ENCODE measurements at places on chromosomes 1 and 21.

GRCh38 chr1:97764991-97765390 is 155.8 kb downstream of the DPYD start:
- no peak for DNase-seq

DNA sequence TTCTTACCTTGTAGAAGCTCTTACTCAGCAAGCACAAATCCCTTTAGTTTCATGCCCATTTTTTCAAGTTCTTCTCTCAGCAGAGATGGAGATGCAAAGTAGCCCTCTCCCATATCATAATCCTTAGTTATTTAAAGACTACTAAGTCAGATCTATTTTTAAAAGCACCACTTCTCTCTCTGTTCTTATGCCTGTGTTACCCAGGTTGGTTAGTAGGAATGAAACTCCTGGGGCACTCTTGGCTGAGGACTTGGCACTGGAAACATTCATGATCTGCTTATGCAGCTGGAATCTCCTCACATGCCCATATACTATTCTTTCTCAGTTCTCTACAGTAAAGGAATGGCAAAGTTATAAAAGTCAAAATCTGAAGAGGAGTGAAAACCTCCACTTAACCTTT is 51.9 kb upstream of the PPP2R5A start:
- DNase-seq = no peak

DNA sequence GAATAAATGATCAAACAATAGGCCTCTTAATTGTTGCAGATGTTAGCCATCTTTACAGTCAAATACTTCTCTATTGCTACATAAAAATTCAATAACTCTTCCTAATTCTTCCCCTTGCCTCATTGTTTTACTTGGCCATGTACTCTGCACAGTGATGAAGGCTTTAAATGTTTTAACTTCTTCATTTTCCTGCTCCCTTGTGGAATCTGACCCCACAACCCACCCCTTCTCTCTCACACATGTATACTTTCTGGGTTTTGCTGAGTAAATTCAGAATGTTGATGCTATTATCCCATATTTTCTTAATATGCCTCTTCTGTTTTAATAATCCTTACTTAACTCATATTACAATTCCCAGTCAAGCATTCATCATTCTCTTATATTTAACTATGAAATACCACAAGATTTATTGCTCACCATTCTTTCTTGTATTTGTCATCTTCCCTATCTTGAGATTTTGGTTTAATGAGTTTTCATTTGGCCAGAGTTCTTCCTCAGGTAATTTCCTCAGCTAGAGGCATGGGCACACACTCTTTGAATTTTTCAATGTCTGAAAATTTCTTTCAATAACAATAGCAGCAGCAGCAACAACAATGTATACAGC is 327.8 kb upstream of the USP24 start:
- DNase-seq = no peak

GRCh38 chr1:167687919-167688519 is 33.8 kb upstream of the MPZL1 start:
- peak; percentile 16 for DNase-seq

DNA sequence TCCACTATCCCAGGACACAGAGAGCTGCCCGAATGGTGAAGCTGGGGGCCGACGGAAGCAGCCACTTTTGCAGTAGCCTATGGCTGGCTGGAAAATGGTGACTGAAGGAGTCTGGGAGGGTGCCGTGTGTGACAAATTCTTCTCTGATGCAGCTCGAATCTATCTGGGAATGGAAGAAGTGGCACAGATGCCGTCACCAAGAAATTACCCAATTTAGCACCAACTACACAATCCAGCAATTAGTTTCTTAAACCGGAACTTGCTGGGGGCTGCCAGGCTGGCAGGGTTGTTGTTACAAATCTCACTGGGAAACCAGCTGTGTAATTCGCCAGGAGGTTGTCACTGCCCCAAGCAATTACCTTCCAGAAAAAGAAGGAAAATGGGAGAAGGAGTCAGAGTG is 18.0 kb downstream of the DLGAP3 start:
- no peak for DNase-seq

- no peak for DNase-seq
Measured at GRCh38 chr1:51293898-51294515, 36.4 kb downstream of the TTC39A start.

DNA sequence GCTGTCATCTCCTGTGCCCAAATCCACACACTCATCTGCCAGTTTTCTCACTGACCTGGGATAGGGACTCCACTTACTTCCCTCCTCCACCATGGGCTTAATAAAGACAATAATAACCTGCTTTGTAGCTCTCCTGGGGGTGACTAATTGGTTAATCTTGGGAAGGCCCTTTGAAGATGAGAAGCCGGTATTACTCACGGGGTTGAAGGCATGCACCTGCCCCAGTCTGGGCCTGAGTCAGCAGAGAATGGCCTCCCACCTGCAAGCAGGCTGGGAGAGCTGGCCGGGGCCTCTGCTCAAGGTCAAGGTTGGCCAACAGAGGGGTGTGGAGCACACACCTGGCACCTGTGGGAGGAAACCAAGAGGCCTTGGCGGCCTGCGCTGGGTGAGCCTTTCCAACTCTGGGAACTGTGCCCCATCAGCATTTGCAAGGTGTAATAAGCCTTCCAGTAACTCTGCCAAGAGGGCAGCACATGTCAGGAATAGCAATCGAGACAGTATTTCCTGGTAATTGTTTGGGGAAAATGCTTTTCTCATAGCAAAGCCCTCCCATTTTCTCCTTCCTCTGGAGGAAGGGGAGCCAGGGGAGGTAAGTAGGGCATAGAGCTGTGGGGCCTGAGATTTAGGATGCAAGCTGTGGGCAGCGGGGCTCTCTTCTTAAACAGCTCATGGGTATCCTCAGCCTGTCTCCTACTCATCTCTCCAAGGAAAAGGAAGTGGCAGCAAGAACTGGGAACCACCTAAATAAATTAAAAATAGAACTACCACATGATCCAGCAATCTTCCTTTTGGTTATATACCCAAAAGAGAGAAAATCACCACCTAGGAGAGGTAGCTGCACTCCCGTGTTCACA is 49.0 kb downstream of the TOMM20 start:
- DNase-seq = peak; percentile 79

DNA sequence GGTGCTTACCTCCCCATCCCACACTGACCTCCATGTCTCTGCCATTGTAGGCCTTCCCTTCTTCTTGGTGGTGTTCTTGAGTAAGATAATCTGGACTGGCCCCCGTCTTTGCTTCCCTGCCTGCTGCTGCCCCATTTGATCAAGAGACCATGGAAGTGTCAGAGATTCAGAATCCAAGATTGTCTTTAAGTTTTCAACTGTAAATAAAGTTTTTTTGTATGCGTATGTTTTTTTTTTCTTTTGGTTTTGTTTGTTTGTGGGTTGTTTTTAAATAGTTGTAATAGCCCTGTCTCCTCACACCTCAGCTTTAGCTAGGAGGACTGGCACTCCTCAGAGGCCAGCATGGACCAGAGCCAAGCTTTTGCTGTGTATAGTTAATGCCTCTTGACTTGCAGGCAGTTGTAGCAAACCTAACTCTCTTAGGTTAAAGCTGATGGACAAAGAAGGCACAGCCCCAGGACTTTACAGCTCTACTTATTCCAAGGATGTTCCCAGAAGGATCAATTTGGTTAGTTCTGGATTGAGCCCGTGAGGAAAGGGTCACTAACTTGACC is 5.6 kb upstream of the YBX1 start:
- DNase-seq = no peak

- DNase-seq = peak; percentile 78
Measured at GRCh38 chr1:22750685-22751051, 40.0 kb downstream of the EPHB2 start.

DNA sequence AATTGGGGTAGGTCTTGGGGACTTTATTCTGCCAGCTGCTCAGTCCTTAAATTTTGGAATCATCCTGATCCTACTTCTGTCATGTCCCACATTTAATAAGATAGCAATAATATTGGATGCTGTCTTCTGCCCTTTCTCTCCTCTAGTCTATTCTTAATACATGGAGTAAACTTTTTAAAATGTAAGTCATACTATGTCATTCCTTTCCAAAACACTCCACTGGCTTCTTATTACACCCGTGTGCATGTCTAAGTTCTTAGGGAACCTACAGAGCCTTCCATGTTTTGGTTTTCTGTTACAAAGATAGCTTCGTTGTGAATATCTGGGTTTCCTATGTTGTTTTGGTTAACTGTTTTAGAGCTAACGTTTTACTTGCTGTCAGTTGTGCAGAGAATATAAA is 35.1 kb downstream of the USP25 start:
- DNase-seq = no peak

GRCh38 chr21:21001591-21002100 is 3.4 kb downstream of the NCAM2 start:
- no peak for DNase-seq

- no peak for DNase-seq
Measured at GRCh38 chr21:31255036-31255435, 89.0 kb downstream of the TIAM1 start.

- DNase-seq = no peak
Measured at GRCh38 chr21:26593800-26594199, 20.7 kb upstream of the CYYR1 start.

DNA sequence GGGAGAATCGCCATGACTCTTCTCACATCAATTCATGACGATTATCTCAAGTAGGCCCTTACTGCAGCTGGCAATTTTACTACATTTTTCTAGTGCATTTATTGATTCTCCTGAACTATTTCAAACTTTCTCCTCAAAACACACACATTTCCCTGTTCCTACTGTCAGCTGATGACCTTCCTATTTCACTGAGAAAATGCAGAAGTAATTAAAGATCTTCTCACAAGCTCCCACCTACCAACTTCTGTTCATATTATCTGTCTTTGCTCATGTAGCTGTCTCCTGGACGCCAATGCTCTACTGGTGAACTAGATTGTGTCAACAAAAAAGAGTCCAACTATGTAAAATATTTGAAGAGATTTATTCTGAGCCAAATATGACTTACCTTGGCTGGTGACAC is 36.4 kb upstream of the FASLG start:
- DNase-seq = no peak
